ENCODE measurements at places on chromosomes 7 and 10.

- no peak for DNase-seq
Observed at GRCh38 chr10:122190176-122190943, 80.7 kb upstream of the BTBD16 start.

GRCh38 chr7:38398725-38399321 lies 125.4 kb upstream of the TARP start:
- no peak for DNase-seq

DNA sequence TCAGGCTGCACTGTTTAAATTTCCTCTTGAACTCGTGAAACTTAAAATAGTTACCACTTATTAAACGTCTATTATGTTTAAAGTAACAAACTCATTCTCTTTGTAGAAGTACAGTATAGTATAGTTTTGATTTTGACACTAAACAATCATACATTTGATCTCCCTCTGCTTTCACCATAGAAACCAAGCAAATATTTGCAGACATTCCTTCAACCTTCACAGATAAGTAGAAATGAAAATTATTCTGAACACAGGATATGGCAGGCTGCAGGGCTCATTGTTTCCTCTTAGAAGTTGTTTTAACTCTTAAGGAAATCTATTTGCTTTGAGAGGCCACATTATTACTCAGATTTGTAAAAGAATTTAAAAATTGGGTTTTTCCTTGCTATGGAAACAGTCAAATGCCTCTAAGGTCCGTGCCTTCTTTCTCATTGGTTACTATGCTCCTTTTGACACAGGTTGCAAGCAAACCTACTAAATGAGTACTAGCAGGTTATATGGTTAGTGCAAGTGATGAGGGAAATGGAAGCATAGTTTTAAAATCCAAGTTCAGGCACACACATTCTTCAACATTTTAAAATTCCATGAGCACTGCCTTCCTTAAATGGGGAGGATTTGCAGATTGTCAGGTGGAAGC lies 92.8 kb upstream of the FAM133B start:
- DNase-seq = no peak

DNA sequence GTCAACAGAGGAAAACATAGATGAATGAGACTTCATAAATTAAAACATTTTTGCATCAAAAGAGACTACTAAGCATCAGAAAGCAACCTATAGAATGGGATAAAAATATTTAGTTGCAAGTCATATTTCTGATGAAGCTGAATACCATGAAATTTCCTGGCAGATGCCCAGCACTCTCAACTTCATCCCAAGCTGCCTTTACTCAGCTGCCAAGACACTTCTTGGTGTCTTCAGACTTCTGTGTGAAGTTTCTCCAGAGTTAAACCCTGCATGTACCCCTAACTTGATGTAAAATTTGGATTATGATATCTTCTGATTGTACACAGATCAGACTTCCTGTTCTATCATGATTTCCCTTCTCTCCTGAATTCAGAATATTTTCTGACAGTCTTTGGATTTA lies 73.2 kb downstream of the AKR1C4 start:
- no peak for DNase-seq

DNA sequence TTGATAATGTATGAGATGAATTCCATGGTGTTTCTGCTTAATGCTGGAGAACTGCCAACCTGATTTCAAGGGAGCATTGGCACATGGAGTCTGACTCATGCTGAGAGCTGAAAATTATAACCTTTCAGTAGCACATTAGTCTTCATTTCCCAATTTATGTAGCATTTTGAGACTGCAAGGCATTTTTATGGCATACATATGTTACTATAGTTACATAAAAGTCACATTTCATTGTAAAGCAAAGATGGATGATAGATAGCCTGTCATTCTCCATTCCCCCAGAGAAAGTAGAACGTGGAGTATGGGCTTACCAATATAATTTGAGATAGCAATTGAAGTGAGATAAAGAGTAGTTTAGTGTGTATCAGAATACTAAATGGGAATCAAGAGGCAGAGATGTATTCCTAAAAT lies 103.1 kb downstream of the SLC16A9 start:
- no peak for DNase-seq

DNA sequence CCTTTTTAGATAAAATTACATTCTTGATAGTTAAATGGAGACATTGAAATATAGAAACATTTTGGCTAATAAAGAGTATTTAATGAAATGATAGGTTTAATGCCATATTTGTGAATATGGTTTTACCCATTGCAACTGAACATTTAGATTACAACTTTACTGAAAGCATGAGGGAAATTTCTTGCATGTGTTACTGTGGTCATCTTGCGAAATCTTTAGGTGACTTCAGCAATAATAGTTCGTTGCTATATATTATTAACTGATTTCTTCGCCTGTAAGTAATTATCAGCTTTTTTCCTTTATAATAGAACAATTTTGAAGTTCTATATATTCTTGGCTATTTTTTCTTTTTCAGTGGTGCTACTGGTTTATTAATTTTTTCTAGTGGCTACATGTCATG lies 83.2 kb downstream of the MLLT10 start:
- no peak for DNase-seq

DNA sequence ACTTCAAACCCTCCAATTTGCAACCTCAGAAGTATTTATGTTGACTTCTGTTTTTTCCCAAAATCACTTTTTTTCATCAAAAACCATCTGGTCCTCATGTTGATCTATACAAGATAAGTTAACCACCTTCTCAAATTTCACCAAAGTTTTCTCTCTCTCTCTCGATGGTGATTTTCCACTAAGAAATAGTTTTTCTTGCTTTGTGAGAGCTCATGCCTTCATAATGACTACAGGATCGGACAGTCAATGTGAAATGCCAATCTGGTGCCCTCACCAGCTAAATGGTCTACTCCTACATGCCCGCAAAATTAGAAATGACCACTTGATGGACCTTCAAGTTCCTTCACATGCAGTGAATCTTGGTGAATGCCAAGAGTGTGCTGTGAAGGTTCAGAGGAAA lies 40.4 kb downstream of the CNNM1 start:
- DNase-seq = no peak

DNA sequence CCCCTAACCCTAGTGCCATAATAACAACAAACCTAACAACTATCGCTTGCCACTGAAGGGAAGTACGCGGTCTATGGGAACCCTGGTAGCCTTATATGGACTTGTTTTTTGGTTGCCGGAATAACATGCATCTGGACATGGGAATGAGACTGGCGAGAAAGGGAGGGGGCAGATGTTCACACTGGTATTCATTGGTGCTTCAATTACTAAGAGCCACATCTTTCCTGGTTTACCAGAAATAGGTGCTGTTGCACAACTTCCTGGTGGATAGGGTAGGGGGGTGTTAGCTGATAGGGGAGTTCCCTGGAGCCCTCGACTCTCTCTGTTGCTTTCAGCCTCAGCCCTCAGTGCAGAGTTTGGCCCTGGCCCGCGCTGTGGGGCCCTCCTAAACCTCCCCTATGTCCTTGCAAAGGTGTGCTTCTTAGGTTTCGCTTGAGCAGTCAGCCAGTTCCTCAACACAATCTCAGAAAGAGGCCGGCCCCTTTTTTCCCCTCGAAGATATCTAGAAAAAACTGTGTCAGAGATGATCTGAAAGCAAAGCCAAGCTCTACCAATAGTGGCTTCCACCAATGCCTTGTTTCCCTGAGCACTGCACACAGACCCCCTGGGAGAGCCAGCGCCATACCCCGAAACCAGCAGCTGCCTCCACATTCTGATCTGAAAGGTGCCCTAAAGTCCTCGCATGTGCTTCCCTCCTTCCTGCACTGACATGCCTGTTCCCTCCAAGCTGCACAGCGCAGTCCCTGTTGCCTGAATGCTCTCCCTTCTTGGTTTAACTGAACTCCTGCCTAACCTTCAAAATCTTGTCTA lies 13.5 kb downstream of the TBXAS1 start:
- no peak for DNase-seq

GRCh38 chr10:88731296-88731695 lies 25.2 kb downstream of the LIPK start:
- DNase-seq = no peak

DNA sequence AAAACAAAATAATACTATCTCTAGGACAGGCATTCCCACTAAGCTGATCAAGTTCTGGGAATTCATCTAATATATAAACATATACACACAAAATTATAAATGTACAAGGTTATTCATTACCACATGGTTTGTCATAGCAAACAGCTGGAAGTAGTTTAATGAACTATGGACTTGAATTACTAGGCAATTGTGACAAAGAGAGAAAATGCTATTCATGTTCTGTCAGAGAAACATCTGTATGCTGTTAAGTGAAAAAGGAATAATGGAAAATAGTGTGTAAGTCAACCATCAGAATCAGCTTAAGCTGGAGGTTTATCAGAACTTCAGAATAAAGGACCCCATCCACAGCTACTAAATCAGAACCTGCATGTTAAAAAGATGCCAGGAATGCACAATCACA lies 2.8 kb downstream of the ZNF248 start:
- DNase-seq = no peak

Measured in NCI-H187 treated with DMSO at 0.1 percent for 48 hours (cell line).